Activated CD4-positive, alpha-beta memory T cell treated with anti-CD3 and anti-CD28 coated beads for 36 hours (primary cell): ENCODE measurements at places on chromosomes 4 and X. TPM values are rescaled to one million over a fixed set of nuclear protein-coding genes. Genes with fewer than 3 reads are reported as not detected.
A peak's percentile ranks its signal among the peaks of the same experiment; 100 is the strongest.

Gene DCHS2
- not detected for total RNA-seq

GRCh38 chrX:65667503-65668376 is at the start of gene MSN:
Gene MSN (plus strand): TSS chrX:65667654. CDS start chrX:65667842, 188 bp downstream.
- H3K27ac ChIP-seq, result peak within 1 kb of the TSS; percentile 97
- H3K36me3 ChIP-seq, result peaks cover 41% of the 10 kb centered on the region
- H3K4me3 ChIP-seq, result peak within 1 kb of the TSS; percentile 93
- H3K4me1 ChIP-seq, result peaks cover 29% of the 10 kb centered on the region

DNA sequence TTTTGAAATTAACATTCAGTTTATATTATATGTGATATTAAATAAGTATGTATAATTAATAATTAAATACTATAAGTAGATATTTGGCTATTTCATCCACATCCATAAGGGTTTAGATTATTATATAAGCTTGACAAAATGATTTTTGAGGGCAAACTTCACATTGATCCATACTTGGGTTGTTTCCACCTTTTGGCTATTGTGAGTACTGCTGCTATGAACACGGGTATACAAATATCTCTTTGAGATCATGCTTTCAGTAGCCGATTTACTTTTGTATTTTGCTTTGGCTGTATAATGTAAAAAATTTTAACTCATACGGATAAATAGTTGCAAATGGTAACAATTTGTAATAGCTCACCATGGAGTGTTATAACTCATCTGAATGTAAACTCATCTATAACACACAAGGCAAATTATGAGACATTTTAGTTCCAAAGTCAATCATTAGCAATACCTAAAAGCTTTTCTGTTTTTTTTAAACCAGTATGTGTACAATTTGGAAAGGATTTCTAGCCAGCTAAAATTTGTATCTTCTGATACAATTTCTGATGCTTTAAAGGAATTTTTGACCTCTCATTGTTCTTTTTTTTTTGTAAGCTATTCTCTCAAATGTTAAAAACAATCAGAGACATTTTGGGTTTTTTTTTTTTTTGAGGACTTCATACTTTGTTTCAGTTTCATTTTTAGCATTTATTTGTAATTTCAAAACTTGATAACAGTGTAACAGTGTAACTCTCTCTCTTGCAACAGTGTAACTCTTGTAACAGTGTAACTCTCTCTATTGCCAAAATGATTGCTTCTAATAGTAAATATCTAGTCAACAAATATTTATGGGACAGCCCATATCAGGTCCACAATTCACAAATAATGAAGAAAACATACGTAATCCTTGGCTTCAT is 51.8 kb upstream of the ARX start:
- H3K27me3 ChIP-seq, result no peaks in the 10 kb centered on the region
- H3K4me1 ChIP-seq, result peaks cover 10% of the 10 kb centered on the region
- H3K36me3 ChIP-seq, result peaks cover 2% of the 10 kb centered on the region

- no peak within 1 kb of the TSS for H3K27ac ChIP-seq
- H3K4me1 ChIP-seq, result peaks cover 7% of the 10 kb centered on the region
- peak within 1 kb of the TSS; percentile 64 for H3K4me3 ChIP-seq
- no peaks in the 10 kb centered on the region for H3K36me3 ChIP-seq
These were observed at the start of gene OPHN1 for GRCh38 chrX:68433155-68433980. Gene OPHN1 (minus strand): TSS chrX:68433495. CDS start chrX:68433020, 475 bp downstream.

DNA sequence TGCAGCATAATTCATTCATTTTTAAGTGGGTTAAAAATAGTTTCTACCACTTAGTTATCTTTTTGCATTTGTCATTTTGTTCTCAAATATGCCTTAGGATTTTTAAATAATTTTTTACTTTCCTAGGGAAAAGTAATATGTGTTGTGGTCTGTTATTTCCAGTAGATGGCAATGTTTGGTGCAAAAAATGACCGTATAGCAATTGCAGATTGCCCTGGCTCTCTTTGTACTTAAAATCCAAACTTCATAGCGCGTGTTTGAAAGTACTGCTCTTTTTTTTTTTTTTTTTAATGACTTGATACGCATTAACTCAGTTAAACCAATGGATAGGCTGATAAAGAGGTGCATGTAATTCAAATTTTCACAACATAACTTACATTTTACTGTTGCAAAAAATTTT is 74.4 kb upstream of the RBMX start:
- DNase-seq, result no peak
- peaks cover 2% of the 10 kb centered on the region for H3K4me1 ChIP-seq
- H3K36me3 ChIP-seq, result peaks cover 4% of the 10 kb centered on the region
- no peak overlapping the region for H3K4me3 ChIP-seq

GRCh38 chrX:109125304-109125703 is 356.6 kb downstream of the GUCY2F start:
- H3K4me3 ChIP-seq, result no peak overlapping the region
- no peaks in the 10 kb centered on the region for H3K36me3 ChIP-seq
- H3K27me3 ChIP-seq, result no peaks in the 10 kb centered on the region
